DMS79 (cell line): ENCODE measurements at places on chromosomes 5 and 9.

- DNase-seq: no peak
Measured at GRCh38 chr5:134071614-134072207, 42.8 kb upstream of the TCF7 start.

DNA sequence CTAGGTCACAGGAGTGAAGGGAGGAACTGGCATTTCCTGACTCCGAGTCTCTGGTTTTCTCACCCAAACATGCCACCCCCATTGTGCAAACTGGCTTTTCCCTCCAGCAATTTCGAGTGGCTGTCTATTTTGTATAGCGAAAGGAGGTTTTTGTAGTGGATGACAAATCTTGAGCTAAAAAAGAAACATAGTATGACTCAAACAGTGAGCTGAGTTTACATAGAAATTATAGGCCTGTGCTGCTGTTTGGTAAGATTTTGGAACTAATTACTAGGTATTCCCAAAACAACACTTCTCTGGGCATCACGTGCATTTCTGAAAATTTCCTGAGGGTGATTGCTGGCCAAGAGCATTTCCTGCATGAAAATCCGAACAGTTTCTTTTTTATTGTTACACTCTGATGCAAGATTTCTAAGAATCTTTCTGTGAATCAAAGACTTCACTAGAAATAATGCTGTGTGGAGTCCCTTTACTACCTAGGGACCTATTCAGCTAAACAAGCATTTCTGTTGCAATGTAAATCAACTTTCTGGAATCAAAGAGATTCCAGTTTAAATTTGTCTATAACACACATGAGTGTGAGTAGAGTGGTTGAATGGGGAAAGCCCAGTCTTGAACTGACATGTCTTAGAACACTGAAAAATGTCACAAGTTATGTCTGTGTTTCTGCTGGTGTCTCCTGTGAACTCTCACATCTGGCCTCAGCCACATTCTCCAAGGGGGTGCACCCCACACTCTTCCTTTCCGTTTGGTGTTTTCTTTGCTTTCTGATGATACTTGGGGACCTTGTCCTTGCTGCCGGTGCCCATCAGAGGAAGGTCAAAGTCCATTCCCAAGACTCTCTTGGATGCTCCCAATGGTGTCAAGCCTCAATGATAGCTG, 33.3 kb upstream of the DAPK1 start:
- no peak for DNase-seq

GRCh38 chr5:10563110-10563944, 543 bp upstream of the ANKRD33B start:
- DNase-seq: no peak

DNA sequence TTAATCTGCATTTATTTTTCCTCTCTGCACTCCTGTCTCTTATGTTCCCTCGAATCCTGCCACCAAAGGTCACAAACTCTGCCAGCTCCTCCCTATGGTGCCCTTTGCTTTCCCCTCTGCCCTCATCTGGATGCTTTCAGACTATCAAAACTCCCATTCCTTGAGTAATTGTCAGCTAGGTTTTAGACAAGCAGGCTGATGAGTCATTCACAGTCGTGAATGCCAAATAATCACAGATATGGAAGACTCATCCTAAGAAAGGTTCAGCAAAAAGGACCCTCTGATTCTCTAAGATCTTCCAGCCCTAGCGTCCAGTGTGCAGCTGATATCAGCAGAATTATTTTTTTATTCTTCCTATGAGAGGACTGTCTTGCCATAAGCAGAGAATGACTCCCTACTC, 104.5 kb upstream of the NUDT12 start:
- no peak for DNase-seq

DNA sequence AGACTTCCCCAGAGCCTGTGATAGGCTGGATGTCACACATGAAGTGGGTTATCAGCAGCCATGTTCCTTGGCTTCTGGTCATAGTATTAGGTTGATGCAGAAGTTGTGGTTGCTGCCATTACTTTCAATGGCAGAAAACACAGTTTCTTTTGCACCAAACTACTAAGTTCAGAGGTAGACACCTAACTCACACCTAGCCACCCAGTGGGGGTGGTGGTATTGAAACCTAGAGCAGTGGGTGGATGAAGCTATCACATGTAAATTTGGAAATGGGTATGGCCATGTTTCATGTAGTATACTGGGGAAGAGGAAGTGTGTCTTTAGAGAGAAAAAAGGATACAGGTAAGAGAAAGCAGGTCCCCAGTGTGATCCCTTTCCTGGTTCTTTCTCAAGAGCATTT, 347.9 kb upstream of the SEMA6A start:
- no peak for DNase-seq
